ENCODE measurements at places on chromosomes 13 and 19.

GRCh38 chr13:24218977-24219376 lies 58.5 kb downstream of the SPATA13 start:
- DNase-seq, result no peak

GRCh38 chr19:57665261-57665806 lies 3.4 kb upstream of the ZSCAN4 start:
- no peak for DNase-seq

GRCh38 chr19:41993612-41994483 lies at the start of gene ATP1A3:
TSS of gene ATP1A3 (minus strand) at chr19:41994230. CDS start at chr19:41994076, 154 bp downstream.
- DNase-seq, result peak; percentile 9

- no peak for DNase-seq
Observed at GRCh38 chr19:16034180-16034579, 42.1 kb upstream of the TPM4 start.

DNA sequence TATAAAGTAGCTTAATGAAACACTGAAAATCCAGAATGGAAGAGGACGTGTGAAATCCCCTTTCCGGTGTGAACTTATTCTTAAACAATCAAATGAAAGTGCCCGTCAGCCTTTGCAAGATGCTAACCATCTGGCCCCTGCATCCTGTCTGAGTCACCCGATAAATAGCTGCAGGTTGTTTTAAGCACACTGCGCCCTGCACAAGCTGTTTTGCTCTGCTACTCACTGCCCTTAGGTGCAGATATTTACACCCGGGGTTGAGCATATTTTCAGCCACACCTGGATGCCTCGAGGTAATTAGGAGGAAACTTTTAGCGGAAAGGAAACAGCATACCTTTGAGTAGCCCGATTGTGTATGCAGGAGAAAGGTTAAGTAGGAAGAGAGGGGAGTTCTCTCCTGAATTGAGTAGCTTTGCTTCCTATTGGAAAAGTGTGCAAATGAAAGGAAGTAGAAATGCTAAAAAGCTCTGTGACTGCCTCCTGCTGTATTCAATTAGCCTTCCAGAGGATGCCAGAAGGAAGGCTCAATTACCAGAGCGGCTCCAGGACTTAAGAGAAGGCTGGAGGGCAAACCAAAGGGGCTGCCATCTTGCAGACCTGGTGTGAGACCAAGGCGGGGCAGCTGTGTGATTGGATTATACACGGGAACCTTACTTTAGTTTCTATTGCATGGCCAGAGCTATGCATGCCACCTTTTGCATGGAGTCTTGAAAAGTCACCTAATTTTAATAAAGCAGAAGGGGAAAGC lies 42.5 kb downstream of the IRS2 start:
- DNase-seq, result no peak

- DNase-seq, result no peak
Observed at GRCh38 chr19:33134571-33135041, 2.7 kb downstream of the WDR88 start.

GRCh38 chr13:32017474-32017873 lies 14.1 kb upstream of the FRY start:
- DNase-seq, result no peak

- no peak for DNase-seq
Observed at GRCh38 chr13:50464349-50465251, 378.9 kb downstream of the DLEU7 start.

GRCh38 chr19:5170329-5170745 lies 170.3 kb downstream of the PTPRS start:
- DNase-seq, result no peak

DNA sequence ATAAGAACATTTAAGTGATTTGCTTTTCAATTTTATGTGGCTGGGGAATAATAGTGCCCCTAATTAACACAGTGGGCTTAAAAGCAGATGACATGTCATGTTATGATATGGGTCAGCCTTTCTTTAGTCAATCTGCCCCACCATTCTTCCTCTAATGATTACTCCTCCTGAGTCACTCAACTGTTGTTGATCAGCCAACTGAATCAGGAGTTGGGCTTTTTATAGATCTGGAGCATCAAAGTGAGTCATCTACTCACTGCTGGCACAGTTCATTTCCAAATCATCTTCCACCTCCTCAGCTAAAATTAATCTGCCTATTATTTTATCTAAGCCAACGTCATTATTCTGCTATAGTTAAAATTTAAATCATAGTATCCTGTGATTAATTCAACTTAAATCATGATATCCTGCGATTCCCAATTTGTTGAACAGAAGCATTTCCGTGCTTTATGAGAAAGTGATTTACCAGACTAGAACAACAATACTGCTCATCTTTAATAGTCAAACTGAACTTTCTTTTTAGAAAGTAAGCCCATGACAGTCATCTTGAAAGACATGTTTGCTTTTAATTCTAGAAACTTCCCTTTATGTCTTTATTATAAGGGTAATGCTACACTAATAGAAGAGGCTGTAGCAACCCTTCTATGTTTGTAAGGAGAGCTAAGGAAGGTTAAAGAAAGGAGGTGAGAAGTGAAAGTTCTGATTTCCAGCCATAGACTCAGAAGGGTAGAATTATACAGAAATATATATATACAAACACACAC lies 551.4 kb downstream of the TBC1D4 start:
- DNase-seq, result no peak

DNA sequence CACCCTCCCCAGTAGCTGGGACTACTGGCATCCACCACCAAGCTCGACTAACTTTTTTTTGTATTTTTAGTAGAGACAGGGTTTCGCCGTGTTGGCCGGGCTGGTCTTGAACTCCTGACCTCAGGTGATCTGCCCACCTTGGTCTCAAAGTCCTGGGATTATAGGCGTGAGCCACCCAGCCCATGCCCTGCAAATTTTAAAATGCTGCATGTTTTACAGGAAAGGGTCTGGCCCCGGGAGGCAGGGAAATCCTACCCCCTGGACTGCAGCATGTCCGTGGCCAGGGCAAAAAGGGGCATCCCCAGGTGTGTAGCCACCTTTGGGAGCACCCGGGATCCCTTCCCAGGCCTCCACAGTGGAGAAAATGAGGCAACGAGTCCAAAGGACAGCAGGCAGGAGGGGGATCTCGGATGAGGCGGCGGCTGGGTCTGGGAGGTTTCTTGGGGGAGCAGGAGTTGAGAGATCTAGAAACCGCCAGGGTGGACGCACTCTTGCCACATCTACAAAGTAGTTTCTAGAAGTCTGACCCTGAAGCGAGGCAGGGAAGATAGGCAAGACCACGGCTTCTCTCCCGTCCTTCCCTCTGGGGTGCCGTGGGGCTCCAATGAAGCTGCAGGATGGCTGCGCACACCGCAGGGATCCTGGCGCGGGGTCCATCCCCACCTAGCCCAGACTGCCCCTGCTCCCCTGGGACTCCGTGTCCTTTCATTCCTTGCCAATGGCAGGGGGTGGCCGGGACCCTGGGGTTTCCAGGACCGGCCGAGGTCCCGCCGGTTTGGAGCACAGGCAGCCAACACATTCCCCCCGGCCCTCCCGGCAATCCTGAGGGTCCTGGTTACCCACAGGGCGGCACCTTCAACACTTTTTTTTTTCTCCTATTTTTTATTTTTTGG lies 21.3 kb upstream of the ZBTB7A start:
- DNase-seq, result no peak

DNA sequence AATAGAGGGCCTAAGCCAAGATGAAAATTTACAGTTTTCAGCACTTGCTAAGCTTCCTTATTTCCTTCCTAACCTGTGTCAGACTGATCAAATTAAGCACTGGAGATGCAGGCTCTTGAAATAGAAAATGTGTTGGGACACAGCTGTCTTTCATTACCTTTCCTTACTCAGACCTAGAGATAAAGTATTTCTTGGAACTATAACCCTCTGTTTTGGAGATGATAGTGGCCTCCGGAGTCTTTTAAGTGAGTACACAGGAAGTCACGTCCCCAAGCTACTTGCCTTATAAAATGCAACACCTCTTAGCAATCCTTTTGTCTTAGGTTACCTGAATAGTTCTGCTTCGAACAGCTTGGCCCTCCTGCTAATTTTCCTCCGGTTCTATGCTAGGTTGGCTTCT lies 12.4 kb upstream of the AKAP11 start:
- no peak for DNase-seq

DNA sequence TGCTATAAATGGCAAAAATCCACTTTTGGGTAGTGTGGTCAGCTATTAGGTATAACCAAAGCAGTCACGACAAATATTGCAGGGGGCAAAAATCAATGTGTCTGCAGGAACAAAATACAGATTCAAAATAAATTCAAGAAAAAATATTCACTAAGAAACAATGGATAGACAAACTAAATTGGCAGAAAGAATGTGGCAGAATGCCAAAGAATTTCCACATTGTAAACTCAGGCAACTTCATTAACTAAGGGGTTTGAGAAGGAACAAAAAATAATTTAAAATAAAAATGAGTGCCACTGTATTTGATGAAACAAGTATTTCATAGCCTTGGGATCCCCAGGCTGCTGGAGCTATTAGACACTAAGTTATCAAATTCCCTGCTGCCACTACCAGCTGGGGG lies 193.1 kb downstream of the VWA8 start:
- no peak for DNase-seq

DNA sequence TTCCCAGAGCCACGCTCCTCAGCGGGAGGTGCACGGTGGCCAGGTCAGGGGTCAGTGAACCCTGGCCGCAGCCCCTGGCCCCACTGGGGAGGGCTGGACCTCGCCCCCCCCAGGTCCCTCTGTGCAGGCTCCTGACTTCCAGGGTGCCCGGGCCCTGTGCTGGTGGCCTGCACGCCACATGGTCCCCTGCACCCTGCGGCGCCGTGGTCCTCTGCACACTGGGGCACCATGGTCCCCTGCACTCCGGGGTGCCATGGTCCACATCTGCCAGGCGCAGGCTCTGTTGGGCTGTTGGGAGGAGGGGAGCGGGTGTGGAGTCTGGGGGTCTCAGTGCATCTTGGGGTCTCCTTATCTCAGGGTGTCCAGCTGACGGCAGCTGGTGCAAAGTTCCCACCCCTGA lies 23.3 kb upstream of the TMEM255B start:
- no peak for DNase-seq

- DNase-seq, result no peak
Observed at GRCh38 chr13:28794396-28794795, 25.7 kb upstream of the MTUS2 start.

- no peak for DNase-seq
Observed at GRCh38 chr13:90374168-90374567, 973.3 kb upstream of the MIR17HG start.

DNA sequence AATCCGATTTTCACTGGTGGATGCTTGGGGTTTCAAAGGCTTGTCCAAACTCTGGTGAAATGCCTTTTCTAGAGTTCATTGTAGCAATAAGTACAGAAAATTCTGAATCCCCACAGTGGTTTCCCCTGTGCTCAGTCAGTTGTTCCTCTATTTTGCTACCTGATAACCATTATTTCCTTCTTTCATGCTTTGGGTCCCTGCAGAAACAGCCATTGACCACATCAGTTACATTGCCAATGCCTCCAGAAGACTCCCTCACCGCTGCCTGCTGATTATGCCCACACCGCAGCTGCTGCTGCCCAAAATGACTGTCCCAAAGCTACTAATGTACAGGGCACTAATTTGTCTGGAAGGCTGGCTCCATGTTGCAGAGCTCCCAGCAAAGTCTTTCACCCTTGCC lies 517.3 kb downstream of the KLF12 start:
- no peak for DNase-seq

DNA sequence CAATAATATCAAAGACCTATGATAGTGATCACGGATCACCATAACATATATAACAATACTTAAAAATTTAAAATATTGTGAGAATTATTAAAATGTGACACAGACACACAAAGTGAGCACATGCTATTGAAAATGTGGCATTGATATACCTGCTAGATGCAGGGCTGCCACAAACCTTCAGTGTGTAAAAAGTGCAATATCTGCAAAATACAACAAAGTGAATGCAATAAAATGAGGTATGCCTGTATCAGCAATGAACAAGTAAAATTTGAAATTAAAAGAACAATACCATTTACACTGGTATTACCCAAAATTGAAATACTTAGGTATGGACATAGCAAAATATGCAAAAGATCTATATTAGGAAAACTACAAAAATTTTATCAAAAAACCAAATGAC lies 1217.8 kb upstream of the PCDH20 start:
- DNase-seq, result no peak

DNA sequence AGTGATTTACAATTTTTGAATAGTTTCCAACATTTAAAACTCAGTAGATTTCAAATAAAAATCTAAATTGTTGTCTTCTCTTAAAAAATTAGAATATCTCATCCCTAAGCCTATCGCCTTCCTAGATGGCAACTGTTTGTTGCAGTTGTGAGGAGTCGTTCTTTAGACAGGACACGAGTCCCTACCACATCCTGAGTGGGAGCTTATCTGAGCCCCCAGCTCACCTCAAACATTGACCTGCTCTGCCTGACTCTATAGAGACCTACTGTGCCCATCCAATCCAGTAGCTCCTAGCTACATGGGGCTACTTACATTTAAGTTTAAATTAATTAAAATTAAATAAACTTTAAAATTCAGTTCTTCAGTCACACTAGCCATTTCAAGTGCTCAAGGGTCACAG lies 434.7 kb downstream of the FOXO1 start:
- DNase-seq, result no peak

GRCh38 chr19:13717194-13717643 lies 47.1 kb upstream of the MRI1 start:
- no peak for DNase-seq

DNA sequence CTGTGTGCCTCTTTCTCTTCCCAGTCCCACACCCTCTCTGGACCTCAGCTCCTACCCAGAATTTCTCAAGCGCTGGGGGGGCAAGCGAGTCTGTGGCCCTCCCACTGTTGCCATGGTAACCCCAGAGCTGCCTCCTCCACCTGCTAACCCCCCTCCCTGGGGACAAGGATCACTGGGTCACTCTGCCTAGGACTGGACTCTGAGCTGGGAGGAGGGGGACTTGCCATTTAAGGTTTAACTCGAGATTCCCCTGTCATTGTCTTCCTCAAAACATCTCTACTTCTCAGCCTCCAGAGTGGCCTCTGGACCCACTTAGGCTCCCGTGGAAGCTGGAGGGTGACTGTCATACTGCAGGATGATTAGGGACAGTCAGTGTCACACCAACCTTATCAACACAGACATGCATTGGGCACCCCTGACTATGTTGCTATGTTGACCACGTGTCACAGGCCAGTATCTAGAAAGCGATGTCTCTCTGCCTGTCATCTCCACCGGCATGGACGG lies 2.2 kb downstream of the PALM3 start:
- no peak for DNase-seq

- DNase-seq, result no peak
Observed at GRCh38 chr19:41548954-41549688, 26.8 kb upstream of the CEACAM21 start.

GRCh38 chr19:56403261-56403660 lies 871 bp upstream of the ZNF583 start:
- no peak for DNase-seq

DNA sequence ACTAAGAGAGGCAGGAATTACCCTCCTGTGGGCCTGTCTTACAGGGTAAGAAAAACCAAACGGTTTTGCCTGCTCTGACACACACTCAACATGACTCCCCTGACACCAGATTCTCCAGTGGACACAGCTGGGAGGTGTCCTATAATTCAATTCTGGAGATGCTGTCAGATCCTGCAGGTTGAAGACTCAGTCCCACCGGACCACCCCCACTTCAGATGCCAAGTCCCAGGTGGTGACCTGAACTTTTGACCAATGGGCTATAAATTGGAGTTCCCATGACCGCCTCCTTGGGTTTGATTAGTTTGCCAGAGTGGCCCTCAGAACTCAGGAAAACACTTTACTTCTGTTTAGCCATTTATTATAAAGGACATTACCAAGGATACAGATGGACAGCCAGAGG lies 52.6 kb downstream of the RGCC start:
- no peak for DNase-seq

- DNase-seq, result peak; percentile 86
Observed at GRCh38 chr19:15288146-15288963, 44.0 kb downstream of the BRD4 start.
